ENCODE measurements at places on chromosomes 1 and 21. TPM values are rescaled to one million over a fixed set of nuclear protein-coding genes. Genes with fewer than 3 reads are reported as not detected.

DNA sequence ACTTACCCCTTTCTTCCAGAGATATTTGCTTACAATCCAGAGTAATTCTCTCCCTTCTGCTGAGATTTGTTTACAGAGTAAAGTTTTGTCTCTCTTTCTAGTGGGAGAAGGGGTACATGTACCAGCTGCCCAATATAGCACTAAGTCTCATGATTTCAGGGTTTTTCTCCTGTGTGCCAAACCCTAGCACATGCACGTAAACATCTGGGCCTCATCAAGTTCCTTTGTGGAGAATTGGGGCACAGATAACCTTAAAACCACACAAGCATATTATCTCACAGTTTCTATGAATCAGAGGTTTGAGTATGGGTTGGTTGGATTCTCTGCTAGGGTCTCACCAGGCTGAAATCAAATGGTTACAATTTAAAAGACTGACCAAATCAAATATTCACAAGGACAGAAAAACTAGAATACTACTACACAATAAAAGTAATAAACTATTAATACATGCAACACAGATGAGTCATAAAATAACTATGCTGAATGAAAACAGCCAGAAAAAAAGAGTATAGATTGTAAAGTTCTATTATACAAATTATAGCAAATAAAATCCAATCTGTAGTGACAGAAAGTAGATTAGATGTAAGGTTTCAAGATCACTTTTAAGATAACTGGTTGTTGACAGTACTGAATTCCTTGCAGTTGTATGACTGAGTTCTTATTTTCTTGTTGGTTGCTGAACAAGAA, 347.4 kb upstream of the PTBP2 start:
- H3K4me3 ChIP-seq = no peak overlapping the region
- H3K27me3 ChIP-seq = no peaks in the 10 kb centered on the region
- H3K4me1 ChIP-seq = no peaks in the 10 kb centered on the region
- H3K27ac ChIP-seq = no peak overlapping the region
- no peak for DNase-seq
- no peaks in the 10 kb centered on the region for H3K36me3 ChIP-seq

The LIPI gene
- polyA plus RNA-seq = not detected

- H3K36me3 ChIP-seq = peaks cover 56% of the 10 kb centered on the region
- no peaks in the 10 kb centered on the region for H3K27me3 ChIP-seq
- no peak for DNase-seq
- no peak overlapping the region for H3K27ac ChIP-seq
Measured at GRCh38 chr1:30730346-30731108, 7.1 kb upstream of the MATN1 start.

The FAM89A gene
- 12.0 TPM for polyA plus RNA-seq

DNA sequence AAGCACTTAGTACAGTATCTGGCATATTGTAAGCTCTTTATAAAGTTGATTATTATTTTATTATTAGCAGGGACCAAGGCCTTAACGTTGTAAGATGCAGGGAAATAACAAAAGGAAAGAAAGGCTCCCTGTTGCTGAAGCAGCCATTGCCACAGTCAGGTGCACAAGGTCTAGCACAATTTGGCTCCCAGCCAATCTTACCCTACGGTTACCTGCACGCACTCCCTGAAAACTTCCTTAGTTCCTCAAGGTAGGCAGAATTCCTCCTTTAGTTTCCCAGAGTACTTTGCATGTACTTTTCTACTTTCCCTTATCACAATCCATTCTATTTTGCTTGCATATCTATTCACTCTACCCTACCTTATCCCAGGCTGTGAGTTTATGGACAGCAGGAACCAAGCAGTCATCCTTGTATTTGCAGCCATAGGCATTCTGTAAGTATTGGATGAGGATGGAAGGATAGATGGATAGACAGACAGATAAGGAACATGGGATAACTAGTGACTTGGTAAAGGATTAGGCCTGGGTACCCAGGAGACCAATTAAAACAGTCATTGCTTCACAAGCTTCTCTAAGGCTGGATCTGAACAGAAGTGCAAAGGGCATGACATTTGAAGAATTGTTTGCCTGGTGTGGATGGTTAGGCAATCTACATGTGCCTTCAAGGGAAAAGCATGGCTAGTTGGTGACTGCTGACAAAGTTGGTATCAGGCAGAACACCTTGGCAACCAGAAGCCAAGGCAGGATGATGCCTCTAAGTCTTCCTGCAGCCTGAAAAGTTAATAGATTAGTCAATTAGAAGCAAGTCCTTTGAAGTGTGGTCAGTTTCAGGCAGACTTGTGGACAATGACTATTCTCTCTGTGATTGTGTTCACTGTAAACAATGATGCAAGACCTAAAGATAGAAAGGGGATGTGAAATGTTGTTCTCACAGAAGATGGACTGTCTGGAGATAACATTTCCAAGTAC, 20.8 kb upstream of the JAK1 start:
- no peak overlapping the region for H3K27ac ChIP-seq
- no peak for DNase-seq
- H3K4me3 ChIP-seq = no peak overlapping the region
- H3K36me3 ChIP-seq = no peaks in the 10 kb centered on the region

DNA sequence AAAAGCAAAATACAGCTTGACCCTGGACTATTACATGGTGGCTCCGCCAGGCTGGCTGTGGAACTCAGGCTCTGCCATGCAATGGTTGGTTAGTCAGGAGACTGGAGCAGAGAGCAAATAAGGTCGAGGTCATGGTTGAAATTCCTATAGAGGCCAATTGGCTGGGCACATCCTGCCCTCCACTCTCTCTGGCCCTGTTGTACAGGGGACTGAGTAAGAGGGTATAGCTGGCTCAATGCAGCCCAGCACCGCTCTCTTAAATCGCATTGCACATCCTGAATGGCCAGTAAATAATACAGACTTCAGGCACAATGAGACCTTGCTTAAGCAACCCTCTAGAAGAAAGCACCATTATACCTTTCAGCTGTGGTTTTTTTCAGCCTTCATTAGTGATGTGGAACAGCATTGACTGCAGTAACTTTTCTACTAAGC, 59.3 kb upstream of the PPP2R5A start:
- DNase-seq = no peak
- H3K4me1 ChIP-seq = peaks cover 17% of the 10 kb centered on the region
- no peaks in the 10 kb centered on the region for H3K27me3 ChIP-seq
- no peaks in the 10 kb centered on the region for H3K36me3 ChIP-seq
- no peak overlapping the region for H3K27ac ChIP-seq

The CFAP107 gene
- polyA plus RNA-seq = not detected

- H3K36me3 ChIP-seq = no peaks in the 10 kb centered on the region
- H3K27me3 ChIP-seq = no peaks in the 10 kb centered on the region
- no peaks in the 10 kb centered on the region for H3K4me1 ChIP-seq
- H3K27ac ChIP-seq = no peak overlapping the region
Measured at GRCh38 chr1:61436491-61437120, 288.3 kb downstream of the TM2D1 start.

GRCh38 chr1:229223498-229223897, 47.4 kb upstream of the RAB4A start:
- no peaks in the 10 kb centered on the region for H3K36me3 ChIP-seq
- H3K27ac ChIP-seq = no peak overlapping the region
- H3K4me3 ChIP-seq = no peak overlapping the region
- no peak for DNase-seq

DNA sequence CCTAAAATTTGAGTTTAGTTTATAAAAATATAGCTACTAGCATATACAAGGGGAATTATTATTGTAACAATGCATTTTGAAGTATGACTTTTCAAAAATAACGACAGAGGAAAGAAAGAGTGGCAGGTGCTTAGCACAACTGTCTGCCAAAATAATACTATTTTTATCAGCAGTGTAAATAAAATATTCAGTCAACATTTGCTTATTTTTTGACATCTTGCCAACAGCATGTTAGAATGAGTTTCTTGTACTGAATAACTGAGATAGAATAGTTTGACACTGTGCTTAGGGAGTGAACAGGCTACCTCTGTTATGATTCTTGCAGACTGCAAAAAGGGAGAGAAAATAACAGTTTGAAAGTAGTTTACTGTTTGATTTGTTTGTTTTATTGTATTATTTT, 909.8 kb downstream of the BRINP3 start:
- H3K27ac ChIP-seq = no peak overlapping the region
- no peak for DNase-seq
- no peaks in the 10 kb centered on the region for H3K27me3 ChIP-seq
- no peaks in the 10 kb centered on the region for H3K4me1 ChIP-seq

DNA sequence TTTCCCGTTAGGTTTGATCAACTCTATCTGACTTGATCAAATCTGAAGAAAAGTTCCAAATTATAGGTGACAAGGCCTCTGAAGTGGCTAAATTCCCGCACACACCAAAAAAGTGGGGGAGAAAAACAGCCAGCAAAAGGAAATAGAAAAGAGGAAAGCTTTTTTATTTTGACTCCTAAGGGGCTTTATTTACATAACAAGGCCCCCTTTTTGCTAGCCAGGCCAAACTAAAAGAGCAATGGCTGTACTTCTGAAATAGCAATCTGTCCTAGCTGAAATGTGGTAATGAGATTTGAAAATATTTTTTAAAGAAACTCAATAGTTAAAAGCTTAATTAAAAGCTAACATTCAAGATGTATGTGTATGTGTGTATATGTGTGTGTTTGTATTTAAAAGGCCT, 311.5 kb upstream of the POGK start:
- H3K27me3 ChIP-seq = no peaks in the 10 kb centered on the region
- no peak for DNase-seq
- no peak overlapping the region for H3K27ac ChIP-seq

The ZNF648 gene
- 0.13 TPM for polyA plus RNA-seq

DNA sequence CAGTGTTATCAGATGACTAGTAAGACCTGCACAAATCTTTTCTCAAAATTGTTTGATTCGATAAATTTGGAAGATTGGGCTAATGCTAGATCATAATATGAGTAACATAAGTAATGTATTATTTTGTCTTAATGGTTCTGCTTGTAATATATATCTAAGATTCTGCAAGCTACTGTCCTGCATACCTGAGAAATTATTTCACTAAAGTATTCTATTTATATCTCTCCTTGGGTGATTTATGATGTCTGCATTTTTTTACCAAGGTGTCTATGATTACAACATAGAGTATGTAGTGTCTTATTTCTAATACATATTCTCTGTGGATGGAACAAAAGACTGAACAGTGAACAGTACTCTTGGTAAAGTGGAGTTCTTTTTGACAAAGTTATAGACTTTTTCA, 166.6 kb downstream of the CLEC20A start:
- no peak overlapping the region for H3K4me3 ChIP-seq
- no peaks in the 10 kb centered on the region for H3K36me3 ChIP-seq
- no peak overlapping the region for H3K27ac ChIP-seq
- no peaks in the 10 kb centered on the region for H3K4me1 ChIP-seq

DNA sequence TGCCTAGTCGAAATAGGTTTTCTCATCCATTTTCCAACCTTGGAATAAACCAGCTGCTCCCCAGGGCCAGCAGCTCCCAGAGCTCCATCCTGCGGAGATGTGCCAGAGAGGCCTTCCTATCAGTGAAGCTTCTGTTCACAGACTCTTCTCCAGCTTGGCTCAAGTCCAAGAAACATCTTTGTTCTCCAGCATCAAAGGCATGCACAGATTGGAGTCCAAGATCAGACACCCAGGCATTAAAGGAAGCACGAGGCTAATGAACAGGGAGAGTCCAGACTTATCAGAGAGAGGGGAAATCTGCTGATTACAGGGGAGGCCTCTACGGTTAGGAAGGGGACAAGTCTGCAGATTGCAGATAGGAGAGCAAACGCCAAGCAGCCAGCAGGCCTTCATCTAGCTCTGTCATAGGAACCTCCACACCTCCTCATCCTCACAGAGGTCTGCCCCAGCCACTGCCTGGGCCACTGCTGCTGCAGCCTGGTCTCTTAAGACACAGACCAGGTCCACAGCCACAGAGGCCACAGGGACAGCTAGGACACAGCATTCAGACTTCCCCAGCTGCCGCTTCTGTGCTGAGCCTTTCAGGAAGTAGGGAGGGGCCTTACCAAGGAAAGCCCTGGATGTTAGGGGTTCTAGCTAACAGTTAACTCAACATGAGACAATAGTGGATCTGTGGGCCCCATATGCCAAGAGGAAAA, 3.4 kb downstream of the PRR9 start:
- no peaks in the 10 kb centered on the region for H3K4me1 ChIP-seq
- H3K36me3 ChIP-seq = no peaks in the 10 kb centered on the region
- H3K27ac ChIP-seq = no peak overlapping the region
- H3K4me3 ChIP-seq = no peak overlapping the region

Data from naive thymus-derived CD4-positive, alpha-beta T cell (primary cell).